Skeletal muscle tissue (tissue), 5 donors: ENCODE measurements at places on chromosomes 4 and X. TPM values are rescaled to one million over a fixed set of nuclear protein-coding genes. Genes with fewer than 3 reads are reported as not detected.

The PGM2 gene
- total RNA-seq, result 5.7 TPM

The GRK4 gene
- 12.5 TPM for total RNA-seq

The CACNA1F gene
- not detected for total RNA-seq

The FAM9A gene
- total RNA-seq, result not detected
